K562 (cell line): ENCODE measurements at places on chromosomes 7 and 10.

DNA sequence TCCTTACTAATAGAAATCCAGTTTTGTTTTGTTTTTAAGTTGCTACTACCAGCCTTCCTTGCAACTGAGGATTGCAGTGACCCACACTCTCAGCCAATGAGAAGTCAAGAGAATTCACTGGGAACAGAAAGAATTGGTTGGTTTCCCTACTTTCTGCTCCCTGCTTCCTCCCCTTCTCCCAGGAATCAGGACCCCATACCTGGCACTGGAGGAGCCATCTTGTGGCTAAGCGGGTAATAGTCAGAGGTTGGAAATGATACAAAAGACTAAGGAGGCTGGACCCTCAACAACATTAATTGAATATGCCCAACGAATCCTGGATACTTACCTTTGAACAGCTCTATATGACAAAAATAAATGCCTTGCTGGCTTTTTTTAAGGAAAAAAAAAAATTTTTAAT, 6.3 kb downstream of the TMEM176A start:
- DNase-seq, result no peak

DNA sequence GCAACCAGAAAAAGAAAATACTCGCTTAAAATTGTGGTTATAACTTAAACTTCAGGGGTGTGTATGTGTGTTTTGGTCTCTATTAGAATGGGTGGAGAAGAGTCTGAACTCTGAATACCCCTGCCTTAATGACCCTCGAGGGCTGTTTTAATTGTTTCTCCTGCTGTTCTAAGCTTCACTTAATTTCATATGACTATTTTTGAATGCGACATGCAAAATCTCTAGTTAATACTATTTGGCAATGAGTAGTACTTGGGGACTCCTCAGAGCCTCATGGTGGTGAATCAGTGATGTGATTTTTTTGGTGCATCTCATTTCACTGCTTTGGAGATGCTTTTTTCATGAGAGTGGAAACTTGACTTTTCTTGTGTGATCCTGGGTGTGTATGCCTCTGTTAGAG, 178.6 kb downstream of the CDK14 start:
- no peak for DNase-seq

- DNase-seq, result no peak
Observed at GRCh38 chr7:50869108-50869725, 86.5 kb upstream of the GRB10 start.

DNA sequence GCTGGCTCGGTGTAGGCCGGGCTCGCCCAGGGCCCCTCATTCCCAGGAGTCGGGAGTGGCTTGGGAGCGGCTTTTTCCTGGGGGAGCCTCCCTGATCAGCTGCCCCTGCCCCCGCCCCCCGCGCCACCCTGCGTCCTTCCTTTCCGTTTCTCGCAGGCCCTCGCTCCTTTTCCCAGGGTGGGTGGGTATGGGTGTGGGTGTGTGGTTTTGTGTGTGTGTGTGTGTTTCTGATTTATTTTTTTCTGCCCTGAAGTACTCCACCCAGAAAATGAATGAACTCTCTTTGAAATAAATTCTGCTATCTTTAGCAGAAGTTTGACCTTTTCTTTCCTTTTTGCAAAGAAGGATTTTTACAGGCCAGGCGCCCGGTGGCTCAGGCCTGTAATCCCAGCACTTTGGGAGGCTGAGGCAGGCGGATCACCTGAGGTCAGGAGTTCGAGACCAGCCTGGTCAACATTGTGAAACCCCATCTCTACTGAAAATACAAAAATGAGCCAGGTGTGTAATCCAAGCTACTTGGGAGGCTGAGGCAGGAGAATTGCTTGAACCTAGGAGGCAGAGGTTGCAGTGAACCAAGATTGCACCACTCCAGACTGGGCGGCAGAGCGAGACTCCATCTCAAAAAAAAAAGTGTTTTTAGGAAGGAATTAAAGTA, 30.0 kb upstream of the AP5Z1 start:
- no peak for DNase-seq

DNA sequence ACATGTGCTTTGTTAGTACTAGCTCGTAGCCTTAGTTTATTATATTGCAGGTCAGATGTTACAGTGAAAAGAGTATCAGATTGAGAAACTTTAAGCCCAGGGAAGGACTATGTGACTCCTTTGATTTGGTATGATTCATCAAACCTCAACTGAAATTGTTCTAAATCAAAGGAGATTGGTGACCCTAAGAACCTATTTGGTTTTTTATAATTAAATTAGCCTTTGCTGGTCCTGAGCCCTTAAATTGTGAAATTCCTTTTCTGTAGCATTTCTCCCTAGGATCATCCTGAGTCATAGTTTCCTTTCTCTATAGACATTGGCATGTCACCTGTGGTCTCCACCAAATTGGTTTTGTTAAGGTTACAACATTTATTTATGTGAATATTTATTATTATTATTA, 89.7 kb downstream of the POLR1F start:
- no peak for DNase-seq

DNA sequence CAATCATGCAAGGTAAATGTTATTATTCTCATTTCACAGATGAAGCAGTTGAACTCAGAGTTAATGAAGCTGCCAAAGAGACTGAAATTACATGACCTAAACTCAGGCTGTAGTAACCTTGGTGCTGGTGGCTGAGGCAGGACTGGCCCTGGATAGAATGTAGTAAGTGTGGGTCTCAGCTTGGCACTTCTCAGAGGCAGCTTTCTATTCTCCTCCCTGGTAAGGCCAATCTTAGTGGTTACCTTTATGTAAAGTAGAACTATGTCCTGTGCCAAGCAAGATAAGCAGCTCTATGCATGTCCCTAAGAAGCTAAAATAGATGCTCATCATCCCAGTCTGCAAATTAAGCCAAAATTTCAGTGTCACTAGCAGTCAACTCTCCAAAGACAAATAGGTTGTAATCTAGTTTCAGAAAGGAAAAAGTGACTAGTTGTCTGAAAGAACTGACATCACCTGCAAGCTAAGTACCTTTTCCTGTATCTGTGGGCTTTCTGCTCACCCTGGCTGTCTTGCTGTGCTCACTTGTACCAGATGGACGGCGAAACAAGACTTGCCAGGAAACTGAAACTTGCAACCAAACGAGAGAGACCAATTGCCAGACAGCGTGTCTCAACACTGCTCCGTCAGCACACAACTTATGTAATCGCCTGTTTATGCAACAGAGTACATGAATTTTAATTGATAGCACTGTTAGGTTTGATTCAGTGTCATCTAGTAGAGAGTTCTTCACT, 43.7 kb downstream of the CH25H start:
- no peak for DNase-seq

DNA sequence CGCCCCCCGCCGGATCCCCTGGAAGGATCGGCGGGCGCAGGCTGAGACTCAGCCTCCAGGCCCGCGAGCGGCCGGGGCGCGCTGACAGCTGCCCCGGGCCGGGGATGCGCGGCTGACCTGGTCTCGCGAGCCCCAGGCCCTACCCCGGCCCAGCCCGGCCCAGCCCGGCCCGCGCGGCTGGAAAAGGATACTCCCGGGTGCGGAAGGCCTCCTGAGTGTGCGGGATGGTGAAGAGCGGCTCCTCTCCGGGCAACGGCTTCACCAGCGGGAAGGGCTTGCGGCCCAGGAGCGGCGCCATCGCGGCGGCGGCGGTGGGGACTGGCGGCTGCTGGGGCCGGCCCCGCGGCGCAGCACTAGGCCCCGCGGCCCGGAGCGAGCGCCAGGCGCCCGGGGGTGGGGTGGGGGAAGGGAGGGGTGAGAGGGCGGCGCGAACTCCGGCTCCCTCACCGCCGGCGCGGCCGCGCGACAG, 423 bp downstream of the BAZ1B start:
- peak; percentile 84 for DNase-seq

DNA sequence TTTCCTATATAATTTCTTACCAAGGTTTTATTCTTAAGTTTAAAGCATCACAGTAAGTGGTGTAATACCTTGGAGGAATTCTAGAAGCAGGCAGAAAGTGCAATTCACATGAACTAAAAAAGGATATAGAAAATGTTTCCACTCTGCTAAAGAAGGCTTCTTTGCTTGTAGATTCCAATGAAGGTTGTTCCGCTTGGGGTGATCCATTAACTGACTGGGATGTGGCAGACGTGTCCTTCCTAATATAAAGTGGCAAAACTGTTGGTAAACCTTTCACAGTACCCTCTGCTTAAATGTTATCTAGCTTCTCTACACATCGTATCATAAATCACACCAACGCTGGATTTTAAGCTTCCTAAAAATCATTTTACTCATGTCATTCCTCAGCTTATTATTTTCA, 2.3 kb downstream of the ZC3HC1 start:
- no peak for DNase-seq

GRCh38 chr7:57819491-57819981, 369.6 kb downstream of the ZNF716 start:
- DNase-seq, result no peak
